Omental fat pad (tissue), 4 donors: ENCODE measurements at places on chromosomes 7 and 10. TPM values are rescaled to one million over a fixed set of nuclear protein-coding genes. Genes with fewer than 3 reads are reported as not detected.

DNA sequence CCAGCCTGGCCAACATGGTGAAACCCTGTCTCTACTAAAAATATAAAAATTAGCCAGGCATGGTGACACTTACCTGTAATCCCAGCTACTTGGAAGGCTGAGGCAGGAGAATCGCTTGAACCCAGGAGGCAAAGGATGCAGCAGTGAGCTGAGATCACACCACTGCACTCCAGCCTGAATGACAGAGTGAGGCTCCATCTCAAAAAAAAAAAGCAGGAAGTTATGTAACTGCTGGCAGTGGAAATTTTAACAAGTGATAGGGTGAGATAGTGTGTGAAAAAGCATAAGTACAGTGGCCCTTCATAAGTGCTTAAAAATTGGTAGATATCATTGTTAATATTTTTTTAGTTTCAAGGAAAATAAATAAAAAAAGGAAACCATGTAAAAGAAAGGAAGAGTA lies 12.3 kb downstream of the AKR1C3 start:
- no peak for DNase-seq

DNA sequence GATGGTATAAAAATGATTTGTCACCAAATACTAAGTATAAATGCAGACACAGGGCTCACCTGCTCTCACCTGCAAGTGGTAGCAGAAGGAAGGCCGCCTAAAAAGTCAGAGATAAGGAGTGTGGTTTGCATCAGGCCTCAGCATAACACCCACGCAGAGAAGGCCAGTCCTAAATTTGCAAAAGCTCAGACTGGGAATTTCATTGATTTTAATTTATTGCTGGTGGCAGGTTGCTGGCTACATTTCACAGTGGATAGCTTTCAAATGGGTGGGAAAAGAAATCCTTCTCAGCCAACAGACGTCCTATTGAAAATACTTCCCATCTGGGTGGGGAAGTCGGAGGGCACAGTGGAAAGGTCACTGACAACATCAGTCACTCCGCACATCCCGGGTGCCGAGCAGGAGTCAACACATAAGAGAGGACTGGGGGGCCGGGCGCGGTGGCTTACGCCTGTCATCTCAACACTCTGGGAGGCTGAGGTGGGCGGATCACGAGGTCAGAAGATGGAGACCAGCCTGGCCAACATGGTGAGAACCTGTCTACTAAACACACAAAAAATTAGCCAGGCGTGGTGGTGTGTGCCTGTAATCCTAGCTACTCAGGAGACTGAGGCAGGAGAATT lies 561.8 kb upstream of the MKI67 start:
- no peak for DNase-seq

The UNC5B gene
- total RNA-seq: 3.5 TPM

GRCh38 chr7:523347-524336 lies 4.0 kb upstream of the PDGFA start:
- DNase-seq: no peak

DNA sequence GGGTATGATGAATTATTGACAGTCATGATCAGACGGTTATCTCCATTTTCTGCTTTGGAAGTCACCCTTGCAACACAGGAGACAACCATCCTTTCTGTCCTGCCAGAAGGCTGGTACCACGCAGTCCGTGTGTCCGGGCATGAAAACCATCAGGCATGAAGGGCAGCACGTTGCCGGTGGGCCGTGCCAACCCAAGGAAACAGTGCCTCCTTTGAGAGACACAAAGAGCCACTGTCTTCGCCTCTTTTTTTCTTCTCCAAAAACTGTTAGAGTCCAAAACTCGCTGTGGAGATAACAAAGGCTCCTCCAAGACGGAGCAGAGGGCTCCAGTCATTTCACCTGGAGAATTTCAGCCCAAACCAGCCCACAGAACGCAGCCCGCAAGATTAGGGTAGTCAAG lies 60.4 kb upstream of the ARHGAP21 start:
- DNase-seq: no peak

DNA sequence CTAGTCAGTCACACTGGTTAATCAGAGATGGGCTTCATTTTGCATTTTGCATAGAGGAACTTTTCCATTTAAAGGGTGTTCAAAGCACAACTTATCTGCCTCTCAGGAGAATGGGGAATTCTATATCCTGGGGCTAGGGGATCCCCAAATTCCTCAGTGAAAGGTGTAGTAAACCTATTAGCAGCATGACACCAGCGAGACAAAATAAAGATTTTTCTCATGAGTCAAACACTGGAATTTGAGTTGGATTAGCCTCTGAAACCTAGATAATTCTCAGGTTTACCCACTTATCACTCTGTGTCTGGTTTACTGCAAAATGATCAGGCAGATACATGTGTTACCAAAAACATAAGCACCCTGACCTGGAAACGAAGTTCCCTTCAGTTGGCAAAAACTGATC lies 2.1 kb downstream of the AFAP1L2 start:
- no peak for DNase-seq

GRCh38 chr7:128104108-128104742 lies 73.0 kb upstream of the LRRC4 start:
- no peak for DNase-seq

DNA sequence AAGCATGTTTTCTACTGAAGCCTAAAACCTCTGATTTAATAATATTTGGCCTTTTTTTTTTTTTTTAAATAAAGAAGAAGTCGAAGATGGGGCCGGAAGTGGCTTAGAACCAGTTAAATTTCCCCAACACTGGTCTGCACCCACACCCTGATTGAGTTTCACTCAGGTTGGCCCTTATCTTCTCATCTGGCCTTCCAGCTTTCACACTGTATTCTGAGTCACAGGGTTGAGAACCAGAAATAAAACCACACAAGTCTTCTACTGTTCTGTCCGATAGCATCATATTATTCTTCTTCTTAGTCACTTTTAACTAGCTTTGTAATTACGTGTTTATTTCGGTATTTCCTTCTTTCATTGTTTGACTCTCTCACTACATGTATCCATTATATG lies 9.9 kb downstream of the ZNF365 start:
- no peak for DNase-seq
